Central memory CD8-positive, alpha-beta T cell (primary cell): ENCODE measurements at places on chromosomes 2 and 18.

GRCh38 chr2:132417430-132418035 is 928 bp downstream of the GPR39 start:
- H3K4me1 ChIP-seq: no peaks in the 10 kb centered on the region
- DNase-seq: no peak
- H3K36me3 ChIP-seq: no peaks in the 10 kb centered on the region
- H3K27ac ChIP-seq: no peak overlapping the region
- H3K4me3 ChIP-seq: no peak overlapping the region
- H3K27me3 ChIP-seq: peaks cover 11% of the 10 kb centered on the region

DNA sequence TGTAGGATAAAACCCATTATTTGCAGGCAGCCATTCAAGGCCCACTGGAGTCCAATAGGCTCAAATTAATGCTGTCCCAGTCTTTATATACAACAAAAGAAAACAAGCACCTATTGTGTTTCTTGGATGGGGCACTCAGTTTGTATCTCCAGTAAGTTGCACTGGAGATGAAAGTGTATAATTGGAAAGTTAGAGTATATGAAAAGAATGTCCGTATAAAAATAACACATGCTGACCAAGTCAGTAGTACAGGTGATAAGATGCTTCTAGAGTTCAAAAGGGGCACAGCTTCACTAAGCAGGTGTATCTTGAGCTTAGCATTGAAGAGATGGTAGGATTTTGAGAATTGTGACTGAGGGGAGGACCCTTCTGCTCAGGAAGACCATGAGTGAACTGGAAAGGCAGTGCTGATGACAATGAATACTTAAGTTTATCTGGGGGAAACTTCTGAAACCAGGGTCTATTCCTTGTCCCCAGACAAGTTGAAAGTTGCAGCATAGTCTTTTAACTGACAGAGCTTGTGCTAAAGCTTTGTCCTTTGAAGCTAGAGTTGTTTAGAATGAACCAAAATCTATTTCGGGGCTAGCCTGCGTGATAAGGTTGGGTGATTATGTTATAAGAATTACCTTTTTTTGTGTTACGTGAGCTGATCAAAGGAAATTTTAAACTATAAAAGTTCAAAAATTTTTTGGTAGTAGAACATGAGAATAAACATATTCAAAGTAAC is 15.2 kb downstream of the LCLAT1 start:
- H3K4me1 ChIP-seq: peaks cover 45% of the 10 kb centered on the region
- DNase-seq: no peak
- H3K36me3 ChIP-seq: no peaks in the 10 kb centered on the region

GRCh38 chr2:28507796-28508764 is 12.2 kb downstream of the PLB1 start:
- no peaks in the 10 kb centered on the region for H3K36me3 ChIP-seq
- H3K4me3 ChIP-seq: no peak overlapping the region
- H3K27ac ChIP-seq: peak overlapping the region; percentile 17
- no peak for DNase-seq

- H3K4me1 ChIP-seq: no peaks in the 10 kb centered on the region
- H3K27me3 ChIP-seq: peaks cover 40% of the 10 kb centered on the region
- no peak overlapping the region for H3K4me3 ChIP-seq
- H3K36me3 ChIP-seq: no peaks in the 10 kb centered on the region
Observed at GRCh38 chr18:616380-616995, 19.7 kb downstream of the CLUL1 start.

DNA sequence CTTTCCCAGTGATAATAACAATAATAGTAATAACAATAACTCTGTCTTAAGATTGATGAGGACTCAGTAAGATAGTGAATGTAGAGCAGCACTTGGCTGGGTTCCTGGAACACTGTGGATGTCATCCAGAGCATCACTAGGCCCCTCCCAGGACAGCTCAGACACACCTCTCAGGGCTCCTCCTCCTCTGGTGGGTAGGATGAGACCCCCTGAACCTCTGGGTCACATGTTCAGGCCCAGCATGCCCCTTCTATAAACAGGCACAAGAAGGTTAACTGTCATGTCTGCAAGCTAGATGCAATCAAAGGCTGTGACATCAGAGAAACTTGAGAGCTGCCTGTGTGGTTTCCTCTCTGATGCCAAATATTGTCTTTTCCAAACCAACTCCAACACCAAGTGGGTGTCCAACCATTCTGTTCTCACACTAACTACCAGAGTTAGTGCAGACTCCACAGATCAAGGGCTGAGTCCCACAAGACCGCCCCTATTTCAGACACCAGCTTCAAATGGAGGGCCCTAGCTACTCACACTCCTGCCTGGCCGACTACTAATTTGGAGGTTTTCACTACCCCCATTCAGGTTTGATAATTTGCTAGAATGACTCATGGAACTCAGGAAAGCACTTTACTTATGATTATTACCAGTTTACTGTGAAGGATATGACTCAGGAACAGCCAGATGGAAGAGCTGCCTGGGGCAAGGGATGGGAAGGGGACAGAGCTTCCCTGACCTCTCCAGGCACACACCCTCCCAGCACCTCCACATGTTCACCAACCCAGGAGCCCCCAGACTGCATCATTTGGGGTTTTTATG is 46.4 kb upstream of the BZW1 start:
- no peak for DNase-seq
- peaks cover 8% of the 10 kb centered on the region for H3K27me3 ChIP-seq
- no peak overlapping the region for H3K4me3 ChIP-seq
- H3K27ac ChIP-seq: no peak overlapping the region
